Right renal cortex interstitium (tissue), 3 donors: ENCODE measurements at places on chromosomes 11 and 22.

- no peak for DNase-seq
Measured at GRCh38 chr11:71282581-71283351, 30.4 kb upstream of the SHANK2 start.

- no peak for DNase-seq
Measured at GRCh38 chr11:133649040-133649439, 116.7 kb upstream of the OPCML start.

DNA sequence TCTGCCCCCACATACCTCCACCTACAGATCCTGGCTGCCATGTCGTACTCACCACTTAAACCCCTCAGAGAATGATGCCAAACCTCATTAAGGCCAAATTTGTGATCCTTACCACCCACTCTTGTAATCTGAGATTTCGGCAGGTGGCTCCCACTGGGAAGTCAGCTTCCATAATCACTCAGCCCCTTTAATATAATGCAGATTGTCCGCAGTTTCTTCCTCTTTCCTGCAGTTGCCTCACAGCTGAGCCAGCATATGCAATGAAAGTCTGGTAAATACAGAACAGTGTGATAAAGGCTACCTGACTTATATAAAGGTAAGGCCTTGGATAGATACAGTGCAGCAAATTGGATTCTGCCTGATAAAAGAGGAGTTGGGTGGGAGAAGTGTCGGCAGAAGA is 515.2 kb upstream of the TENM4 start:
- DNase-seq: no peak

DNA sequence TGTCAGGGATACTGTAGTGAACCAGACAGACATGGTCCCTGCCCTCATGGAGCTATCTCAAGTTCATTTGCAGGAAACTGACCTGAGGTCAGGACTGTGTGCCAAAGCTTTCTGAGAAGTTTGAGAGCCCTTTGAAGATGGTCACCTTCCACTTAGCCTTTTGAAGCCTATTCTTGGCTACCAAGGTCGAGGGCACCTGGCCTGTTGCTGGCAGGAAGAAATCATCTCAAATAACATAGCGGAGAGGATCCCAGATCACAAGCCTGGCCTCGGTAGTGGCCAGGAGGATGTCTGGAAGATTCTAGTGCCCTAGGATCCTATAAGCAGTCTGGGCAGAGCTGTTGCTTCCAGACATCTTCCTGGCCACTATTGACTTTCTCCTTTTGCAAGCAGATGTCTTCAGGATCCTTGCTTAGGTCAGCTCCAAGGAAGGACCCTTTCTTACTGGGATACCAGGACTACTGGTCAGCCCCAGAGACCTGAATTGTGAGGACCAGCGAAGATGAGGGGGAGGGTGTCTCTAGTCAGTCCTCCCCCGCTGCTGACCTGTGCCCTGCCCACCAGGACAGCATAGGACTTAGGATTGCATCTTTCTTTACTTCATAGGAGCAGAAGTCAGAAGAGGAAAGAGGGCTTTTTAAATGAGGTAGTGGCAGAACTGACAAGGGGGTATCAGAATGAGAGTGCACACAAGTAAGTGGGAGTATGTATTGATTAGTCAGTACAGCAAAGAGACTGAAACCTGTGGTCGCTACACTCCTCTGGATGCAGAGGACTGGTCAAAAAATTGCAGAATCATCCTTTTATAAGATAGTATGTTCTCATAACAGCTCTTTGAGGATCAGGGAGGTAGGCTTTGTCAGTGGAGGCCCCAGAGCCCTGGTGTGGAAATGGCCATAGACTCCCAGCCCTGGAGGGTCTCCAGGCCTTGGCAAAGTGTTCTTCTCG is 94.8 kb downstream of the TEAD1 start:
- DNase-seq: no peak
